NCI-H446 (cell line): ENCODE measurements at places on chromosomes 2 and 18.

- DNase-seq = no peak
Observed at GRCh38 chr2:20099780-20100179, 48.4 kb upstream of the LAPTM4A start.

GRCh38 chr2:263774-264492, at the start of gene SH3YL1:
Gene SH3YL1 (minus strand): TSS chr2:264032. CDS start chr2:263984, 48 bp downstream.
- peak; percentile 40 for DNase-seq

DNA sequence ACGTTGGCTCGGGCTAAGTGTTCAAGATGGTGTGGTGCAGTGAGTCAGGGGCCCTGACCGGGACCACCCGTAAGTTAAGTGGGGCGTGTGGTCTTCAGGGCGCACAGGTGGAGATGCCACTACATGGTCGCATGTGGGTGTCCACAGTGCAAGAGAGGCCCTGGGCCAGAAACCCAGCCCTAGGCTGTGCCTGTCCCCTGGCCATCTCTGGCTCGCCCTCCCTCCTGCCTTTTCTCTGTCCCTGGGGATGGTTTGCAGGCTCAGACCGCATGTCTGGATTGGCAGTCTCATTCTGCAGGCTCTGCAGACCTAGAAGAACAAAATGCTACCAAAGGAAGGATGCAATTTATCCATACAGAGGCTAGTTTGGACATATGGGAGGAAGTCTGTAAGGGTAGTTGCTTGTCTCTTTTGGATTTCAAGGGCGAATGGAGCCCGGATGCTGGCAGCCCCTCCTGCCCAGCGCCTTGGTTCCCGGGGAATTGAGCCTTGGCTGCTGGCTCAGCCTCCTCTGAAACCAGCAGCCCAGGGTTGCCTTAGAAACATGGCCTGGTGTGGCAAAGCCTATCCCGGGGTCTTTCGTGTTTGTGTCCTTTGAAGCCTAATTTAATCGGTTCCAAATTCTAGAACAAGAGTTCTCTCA, 417.5 kb upstream of the HS6ST1 start:
- no peak for DNase-seq

DNA sequence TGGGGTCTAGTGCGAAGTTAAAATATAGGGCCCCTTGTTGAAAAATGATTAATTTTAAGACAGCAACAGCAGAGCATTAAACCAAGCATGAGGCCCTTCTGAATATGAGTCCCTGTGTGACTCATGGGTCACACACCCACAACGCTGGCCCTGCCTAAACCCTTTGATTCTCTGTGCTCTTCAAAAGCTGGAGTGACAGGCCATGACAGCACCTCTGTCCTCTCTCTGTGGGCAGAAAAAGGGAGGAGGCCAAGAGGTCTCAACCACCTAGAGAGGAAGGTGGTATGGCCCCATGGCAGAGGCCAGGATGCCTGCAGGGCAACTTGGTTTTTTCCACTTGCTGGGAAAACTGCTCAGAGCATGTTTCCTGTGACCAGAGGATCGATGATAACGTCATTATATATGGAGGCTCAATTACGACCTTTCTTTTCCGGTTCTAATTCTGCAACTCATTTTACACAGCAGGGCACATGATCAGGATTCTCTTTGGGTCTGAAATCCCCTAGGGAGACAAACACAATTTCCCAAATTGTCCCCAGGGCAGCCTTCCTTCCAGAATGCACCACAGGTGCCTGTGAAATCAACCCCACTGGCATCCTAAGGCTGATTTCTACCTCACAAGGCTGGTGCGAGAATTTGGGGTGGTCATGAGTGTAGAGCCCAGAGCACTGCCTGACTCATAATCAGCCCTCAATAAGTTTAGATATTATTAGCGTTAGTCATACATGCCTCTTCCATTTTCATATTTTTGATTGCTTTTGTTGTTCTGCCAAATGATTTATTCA, 102.0 kb upstream of the PPP1CB start:
- no peak for DNase-seq

DNA sequence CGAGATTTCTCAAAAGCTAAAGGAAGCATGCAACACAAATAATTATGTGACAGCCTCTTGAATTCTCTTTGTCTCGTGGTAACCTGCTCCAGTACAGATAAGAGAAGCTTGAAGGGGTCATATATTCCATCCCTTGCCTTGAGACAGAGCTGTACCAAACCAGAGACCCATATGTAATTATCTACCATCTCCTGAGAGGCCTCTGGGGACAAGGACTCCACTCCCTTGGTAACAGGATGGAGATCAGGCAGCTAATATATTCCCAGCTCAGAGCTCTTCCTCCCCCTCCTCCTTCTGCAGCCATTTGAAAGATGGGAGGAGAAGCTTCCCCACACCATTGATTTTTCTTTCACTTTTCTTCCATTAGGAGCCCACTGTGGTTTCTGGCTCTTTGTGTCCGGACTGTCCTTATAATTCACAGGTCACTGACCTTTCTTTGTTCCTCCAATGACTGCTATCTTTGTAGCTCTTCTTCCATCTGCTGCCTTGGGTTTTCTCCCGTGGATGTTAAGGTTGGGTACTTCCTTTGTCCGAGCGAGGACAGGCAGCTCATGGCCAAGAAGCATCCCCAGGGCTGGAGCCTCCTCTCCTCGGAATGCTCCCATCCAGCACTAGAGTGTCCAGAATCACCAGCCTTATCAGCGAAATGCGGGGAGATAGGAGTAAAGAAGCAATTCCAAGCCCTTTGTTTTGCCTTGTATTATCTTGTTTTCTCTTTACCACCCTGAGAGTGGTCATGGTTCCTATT, 72.6 kb upstream of the STPG4 start:
- DNase-seq = no peak

GRCh38 chr2:226601881-226602662, 197.5 kb downstream of the IRS1 start:
- no peak for DNase-seq

DNA sequence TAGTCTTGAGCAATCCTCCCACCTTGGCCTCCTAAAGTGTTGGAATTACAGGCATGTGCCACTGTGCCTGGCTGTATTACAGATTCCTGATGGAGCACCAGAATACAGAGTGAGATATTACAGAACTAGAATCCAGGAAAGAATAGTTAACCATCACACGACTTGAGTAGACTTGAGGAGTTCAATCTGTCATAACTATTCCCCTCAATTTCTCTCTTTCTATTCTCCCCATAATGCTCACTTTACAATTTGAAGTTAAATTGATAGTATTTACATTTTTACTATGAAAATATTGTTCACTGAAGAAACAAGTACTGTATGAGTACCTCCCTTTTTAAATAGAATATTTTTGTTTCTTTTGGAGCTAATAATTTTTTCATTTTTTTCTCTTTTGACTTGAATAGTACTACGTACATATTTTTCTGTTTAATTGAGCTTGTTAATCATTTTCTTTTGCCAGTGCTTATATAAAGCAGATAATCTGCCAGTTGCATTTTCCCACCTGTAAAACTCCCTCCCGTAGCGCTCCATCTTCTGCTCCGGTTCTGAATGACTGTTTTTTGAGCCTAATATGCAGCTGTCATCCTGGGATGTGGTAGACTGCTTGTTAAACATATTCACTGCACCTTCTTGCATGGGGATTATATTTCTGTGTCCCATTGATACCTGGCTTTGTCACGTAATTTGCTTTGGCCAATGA, 105.5 kb downstream of the MYCN start:
- DNase-seq = no peak

DNA sequence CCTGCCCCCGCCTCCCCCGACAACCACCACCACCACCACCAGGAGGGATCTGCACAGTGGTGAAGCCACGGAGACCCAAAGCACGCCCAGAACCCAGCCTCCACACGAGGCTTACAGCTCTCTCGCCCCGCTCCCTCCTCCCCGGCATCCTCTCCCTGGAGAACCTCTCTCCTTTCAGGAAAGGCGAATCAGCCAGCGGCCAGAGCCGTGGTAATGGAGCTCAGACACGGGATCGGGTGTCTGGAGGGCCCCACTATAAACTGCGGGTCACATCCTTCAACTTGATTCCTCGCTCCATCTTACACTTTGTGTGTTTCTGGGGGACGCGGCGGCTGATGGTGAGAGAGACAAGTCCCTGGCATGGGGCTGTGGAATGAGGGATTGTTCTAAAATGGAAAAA, 271.5 kb upstream of the SIX2 start:
- no peak for DNase-seq

DNA sequence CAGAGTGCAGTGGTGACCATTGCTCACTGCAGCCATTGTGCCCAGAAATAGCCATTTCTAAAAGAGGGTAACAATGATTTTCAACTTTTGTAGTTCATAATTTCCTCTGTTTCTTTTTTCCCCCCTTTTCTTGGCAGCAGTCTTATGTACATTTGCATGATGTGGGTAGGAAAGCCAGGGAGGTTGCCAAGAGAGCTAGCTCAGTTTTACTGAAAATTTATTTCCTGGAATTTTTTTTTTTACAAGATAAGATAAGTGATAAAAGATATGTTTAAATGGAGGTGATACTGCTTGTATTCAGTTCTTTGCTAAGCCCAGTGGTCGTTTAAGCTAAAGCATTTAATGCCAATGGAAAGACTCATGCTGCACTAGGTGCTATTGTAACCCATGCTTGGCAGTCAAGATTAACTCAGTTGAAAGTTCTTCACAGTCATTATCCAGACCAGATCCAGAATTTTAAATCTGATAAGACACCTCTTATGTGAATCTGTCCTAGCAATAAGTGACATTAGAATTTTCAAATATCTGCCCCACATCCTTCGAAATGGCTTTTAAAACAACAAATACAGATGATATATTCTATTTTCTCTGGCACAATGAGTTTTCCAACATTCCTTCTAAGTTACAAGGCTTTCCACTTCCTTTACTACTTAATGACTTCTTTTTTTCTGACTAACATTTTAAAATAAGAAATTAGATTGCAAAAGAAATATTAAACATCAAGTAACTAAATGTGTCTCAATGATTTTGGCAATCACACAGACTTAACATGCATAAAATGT, 4.4 kb upstream of the ATP8B1 start:
- no peak for DNase-seq

- no peak for DNase-seq
Observed at GRCh38 chr2:74080346-74080745, 67.4 kb downstream of the BOLA3 start.

- no peak for DNase-seq
Observed at GRCh38 chr2:118112771-118113334, 24.6 kb downstream of the INSIG2 start.

DNA sequence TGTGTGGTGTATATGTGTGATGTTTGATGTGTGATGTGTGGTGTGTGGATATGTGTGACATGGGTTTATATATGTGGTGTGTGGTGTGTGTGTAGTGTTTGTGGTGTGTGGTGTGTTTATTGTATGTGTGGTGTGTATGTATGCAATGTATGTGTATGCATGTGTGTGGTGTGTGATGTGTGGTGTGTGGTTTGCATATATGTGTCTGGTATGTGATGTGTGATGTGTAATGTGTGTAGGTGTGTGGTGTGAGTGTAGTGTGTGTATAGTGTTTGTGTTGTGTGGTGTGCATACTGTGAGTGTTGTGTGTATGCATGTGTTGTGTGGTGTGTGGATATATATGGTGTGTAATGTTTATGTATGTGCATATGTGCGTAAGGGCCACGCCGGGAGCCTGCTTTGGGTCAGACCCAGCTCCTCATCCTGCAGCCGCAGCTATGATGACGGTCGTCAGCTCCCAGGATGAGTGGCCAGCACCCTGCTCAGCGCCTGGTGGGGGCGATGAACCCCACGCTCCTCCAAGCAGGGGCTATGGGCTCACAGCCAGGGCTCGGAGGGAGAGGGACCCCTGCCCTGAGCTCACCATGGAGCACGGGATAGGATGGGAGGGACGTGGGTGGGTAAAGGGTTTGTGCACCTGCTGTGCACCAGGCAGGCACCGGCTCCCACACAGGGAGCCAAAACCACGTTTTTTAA, 331.3 kb downstream of the EIPR1 start:
- no peak for DNase-seq

DNA sequence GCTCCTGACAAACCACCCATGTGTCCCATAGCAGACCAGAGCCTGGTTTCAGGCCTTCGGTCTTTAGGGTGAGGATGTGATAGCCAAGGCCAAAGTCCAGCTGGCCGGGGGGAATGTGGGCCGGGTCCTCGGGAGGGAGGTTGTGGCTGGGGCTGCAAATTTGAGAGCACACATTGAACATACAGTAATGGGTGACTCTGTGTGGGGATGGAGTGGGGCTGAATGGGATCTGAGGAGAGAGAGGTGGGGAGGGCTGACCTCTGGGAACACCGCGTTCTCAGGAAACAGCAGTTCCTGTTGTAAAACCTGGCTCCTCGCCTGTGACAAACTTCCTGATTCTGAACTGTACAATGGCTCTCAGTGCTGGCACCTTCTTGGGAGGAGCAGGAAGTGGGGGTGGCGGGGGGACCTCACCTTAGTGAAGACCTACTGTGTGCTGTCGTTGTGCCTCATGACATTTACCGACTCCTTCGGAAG, 48.8 kb downstream of the MCFD2 start:
- no peak for DNase-seq

DNA sequence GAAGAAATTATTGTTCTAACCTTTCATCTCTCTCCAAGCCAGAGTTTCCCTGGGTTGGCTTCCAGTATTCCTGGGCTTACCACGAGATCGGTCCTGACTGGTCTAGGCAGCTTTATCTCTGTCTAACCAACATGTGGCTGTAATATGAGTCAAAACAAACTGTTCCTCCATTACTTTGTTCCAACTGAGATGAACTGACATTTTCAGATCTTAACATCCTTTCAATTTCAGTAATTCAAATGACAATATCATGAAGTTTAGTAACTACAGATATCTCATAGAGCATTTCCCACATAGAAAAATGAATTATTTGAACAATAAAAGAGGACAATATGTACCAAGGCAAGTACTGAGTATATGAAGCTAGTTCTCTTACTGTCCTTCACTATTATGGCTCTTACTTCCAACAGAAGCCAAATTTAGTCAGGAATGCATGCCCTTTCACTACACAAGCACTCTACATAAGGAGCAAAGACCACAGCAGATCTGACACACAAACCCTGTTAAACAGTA, 15.5 kb downstream of the SLC25A12 start:
- no peak for DNase-seq

GRCh38 chr2:7765236-7765635, 848.0 kb downstream of the RNF144A start:
- DNase-seq = no peak

GRCh38 chr2:71223767-71224333, 3.1 kb downstream of the PAIP2B start:
- no peak for DNase-seq

DNA sequence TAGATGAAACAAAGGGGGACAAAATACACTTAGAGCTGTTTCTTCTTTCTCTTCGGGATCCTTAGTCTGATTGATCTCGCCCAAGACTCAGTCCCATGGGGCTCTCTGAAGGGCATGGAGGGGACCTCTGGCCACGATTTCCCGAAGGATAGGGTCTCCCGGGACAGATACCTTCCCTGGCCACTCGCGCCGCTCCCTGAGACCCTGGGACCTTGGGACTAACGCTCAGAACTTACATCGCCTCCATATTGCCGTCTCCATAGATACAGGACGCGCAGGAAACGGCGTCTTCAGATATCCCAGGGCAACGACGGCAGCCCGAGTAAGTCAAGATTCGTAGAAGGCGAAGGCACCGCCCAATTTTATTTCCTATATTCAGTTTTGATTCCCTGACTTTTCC, at the start of gene CFAP65:
Gene CFAP65 (minus strand): TSS at position 265 of the 400 bp plus-strand sequence. CDS start 2,468 bp downstream, outside the sequence.
- peak; percentile 38 for DNase-seq

- no peak for DNase-seq
Observed at GRCh38 chr2:15667809-15668556, 76.3 kb downstream of the DDX1 start.
